ENCODE measurements at places on chromosomes 6 and 20.

DNA sequence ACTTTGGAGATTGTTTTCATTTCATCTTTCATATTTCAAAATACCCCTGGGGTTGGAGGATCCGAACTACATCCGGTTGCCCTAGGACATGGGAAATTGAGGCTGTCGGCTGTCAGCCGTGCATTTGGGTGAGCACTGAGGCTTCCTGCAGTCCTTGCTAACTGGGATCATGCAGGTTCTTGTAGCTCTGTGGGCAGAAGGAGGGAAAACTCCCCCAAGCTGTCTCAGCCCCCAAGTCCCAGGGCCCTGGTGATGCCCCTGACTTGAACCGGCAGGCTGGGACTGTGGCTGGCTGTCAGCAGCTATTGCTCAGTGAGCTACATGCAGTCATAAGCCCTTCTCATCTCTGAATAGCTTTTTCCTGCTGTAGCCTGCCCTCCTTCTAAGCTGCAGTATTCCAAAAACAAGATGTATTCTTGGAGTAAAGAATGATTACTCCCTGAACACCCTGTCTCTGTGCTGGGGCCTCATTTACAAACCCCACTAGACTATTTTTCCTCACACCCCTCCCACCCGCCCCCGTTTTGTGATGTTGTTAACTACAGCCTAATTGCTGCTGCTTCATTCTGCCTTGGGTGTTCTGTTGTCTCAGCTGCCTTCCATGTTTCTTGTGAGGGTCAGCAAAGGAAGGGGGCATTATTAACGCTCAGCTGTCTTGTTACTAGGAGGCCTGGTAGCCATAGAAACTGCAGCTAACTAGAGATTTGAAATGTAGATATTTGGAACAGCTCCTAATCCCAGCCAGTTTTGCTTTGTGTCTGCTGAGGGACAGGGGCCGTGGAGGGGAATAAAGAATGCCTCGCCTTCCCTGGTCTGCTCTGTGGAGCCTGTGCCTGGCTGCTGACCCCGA lies 18.1 kb downstream of the MTRES1 start:
- no peak for DNase-seq

DNA sequence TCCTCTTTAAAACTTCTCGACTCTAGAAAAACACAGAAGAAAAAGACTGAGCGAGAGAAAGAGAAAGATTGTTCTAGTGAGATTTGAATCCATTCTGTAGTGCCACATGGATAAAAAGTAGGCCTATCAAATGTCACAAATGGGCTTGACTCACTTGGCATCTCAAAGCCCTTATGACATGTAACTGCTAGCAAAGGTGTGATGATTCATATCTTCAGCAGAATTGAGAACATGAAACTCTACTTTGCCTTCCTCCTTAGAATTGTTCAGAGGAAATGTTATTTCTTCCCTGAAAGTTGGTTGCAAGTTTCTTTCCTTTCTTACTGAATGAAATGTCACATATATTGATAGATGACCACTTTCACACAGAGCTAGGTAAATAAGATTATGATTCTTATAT lies 40.4 kb upstream of the DUSP22 start:
- DNase-seq = no peak

GRCh38 chr6:98333273-98333672 lies 501.1 kb upstream of the POU3F2 start:
- DNase-seq = no peak

- DNase-seq = no peak
Measured at GRCh38 chr6:152696522-152696921, 1.2 kb upstream of the MYCT1 start.

GRCh38 chr6:135880066-135880972 lies 28.8 kb downstream of the PDE7B start:
- peak; percentile 75 for DNase-seq

DNA sequence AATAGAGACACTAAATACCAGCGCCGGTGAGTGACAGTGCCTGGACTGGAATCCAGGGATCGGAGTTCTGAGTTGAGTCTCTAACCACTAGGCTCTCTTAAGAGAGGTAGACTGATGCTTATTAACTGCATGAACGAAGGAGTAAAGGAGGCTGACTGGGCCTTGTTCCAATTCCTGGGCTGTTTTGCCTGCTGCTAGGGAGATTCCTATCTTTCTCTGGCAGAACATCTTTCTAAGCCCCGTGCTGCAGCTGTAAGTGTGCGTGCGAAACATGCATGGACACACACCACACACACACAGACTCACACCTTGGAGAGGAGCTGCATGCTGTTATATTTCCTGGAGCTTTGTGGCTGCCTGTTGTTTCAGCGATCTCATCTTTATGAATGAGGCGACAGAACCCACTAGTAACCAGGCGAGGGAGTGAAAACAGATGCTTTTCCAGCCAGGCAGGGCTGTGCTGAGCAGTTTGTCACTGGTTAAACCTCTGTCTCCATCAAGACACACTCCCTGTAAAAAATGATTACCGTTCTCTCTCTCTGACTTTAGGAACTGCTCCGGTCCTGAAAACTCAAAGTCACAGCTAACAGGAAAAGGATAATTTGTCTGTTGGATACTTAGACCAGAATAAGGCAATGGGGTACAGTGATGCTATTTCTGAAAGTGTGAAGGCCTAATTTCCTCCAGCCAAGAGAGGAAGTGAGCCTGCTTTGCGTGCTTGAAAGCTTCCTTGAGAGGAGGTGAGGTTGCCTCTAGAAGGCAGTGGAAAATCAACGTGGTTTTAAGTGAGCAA lies 157.4 kb upstream of the ZNF217 start:
- peak; percentile 49 for DNase-seq

DNA sequence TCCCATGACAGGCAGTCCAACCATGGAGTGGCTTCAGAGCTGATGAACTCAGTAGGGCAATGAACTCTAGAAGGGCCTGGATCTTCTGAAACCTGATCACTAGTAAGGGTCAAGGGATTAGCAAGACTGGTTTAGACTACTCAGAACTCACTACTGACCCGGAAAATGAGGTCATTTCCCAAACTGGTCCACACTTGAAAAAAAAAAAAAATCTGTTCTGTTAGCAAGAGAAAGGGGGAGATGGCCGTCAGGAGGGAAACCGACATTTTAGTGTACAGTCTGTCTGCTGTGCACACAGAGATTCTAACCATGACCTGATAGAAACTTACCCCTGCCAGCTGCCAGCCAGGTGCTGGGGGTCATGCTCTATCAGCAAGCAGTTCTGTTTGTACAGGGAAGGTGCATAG lies 262.4 kb upstream of the AGPAT4 start:
- no peak for DNase-seq
